ENCODE measurements at places on chromosomes 5 and 9. TPM values are rescaled to one million over a fixed set of nuclear protein-coding genes. Genes with fewer than 3 reads are reported as not detected.

Gene GRIN1
- not detected for total RNA-seq

Gene EIF4EBP3
- 0.36 TPM for total RNA-seq

Gene ACOT12
- not detected for total RNA-seq

Gene PAIP1
- 101 TPM for total RNA-seq

Gene MARCOL
- not detected for total RNA-seq

GRCh38 chr9:2576631-2577030, 45.0 kb upstream of the VLDLR start:
- no peaks in the 10 kb centered on the region for H3K4me1 ChIP-seq
- H3K27ac ChIP-seq = no peak overlapping the region
- H3K27me3 ChIP-seq = no peaks in the 10 kb centered on the region
- no peak overlapping the region for H3K4me3 ChIP-seq
- H3K36me3 ChIP-seq = no peaks in the 10 kb centered on the region

DNA sequence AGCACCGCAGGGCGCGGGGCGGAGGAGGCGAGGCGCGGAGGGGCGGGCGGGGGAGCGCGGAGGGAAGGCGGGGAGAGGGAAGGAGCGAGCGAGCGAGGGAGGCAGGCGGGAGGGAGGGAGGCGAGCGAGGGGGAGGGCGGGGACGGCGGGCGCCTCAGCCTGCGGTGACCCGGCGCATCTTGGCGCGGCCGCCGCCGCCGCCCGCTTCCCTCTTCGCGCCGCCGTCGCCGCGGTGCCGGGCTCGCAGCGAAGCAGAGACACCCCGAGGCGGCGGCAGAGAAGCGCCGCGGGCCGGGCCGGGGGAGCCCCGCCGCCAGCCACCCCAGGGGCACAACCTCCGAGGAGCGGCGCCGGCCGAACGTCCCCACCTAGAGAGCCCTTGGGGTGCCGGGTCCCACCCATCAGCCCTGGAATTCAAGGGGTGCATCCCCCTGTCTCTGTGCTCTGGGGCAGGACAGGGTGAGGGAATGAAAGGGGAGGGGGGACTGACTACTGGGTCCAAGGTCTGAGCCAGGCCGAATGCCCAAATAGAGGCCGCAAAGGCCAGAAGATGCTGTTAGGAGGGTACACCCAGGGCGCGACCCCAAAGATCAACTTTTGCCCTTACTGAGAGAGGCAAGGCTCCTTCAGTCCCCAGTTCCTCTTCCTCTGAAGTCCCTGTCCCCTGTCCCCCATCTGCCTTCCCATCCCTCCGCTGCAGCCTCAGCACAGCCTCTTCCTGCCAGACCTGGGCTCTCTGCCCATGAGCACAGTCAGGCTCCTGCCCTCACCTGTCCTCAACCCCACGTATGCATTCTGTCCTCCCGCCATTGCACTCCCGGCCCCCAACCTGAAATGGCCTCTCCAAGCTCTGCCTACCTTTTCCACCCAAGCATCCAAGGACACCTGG, at the start of gene ADAMTS2:
Gene ADAMTS2 (minus strand): TSS at position 29 of the 889 bp plus-strand sequence. CDS start 133 bp downstream, outside the sequence.
- H3K27ac ChIP-seq = peak within 1 kb of the TSS; percentile 74
- no peaks in the 10 kb centered on the region for H3K27me3 ChIP-seq
- DNase-seq = peak; percentile 56
- H3K4me3 ChIP-seq = peak within 1 kb of the TSS; percentile 93
- H3K36me3 ChIP-seq = 0 out of 2 replicates have a peak, but pooled peaks cover 3% of the 10 kb centered on the region

DNA sequence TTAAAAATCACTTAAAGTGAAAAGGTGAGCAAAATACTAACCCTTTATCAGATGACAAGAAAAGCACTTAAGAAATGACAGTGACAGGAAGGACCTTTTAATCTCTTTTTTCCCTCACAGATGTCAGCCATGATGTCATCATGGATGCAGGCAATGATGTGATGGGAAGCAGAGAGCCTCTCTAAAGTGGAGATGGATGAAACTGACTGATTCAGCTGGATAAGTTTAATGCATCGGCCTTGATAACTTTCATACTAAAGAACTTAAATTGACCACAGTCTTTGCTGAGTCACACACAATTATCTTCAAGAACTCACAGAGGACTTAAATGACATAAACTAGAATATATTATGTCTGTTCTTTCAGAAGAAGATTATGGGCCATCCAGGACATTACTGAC, 153.2 kb upstream of the FGF10 start:
- no peak overlapping the region for H3K27ac ChIP-seq
- H3K4me3 ChIP-seq = no peak overlapping the region
- DNase-seq = no peak
- H3K36me3 ChIP-seq = no peaks in the 10 kb centered on the region

GRCh38 chr5:95153511-95153910, 131.4 kb downstream of the MCTP1 start:
- H3K27ac ChIP-seq = no peak overlapping the region
- H3K36me3 ChIP-seq = no peaks in the 10 kb centered on the region
- H3K27me3 ChIP-seq = no peaks in the 10 kb centered on the region

DNA sequence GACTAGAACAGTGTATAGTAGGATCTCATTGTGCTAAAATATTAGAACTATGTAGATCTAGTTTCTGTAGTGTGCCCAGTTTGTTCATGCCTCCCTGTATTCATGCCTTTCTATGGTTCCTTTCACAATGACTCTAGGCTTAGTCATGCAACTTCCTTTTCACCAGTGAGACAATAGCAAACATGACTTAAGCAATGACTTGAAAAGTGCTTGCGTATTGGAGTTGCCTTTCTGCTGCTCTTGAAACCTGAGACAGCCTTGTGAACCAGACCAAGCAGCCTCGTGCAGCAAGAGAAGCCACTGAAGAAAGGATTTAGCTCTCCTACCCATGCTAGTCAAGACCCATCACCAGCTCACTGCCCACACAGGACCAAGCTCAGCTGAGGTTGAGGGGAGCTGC, 294.5 kb upstream of the TAS2R1 start:
- peak; percentile 99 for DNase-seq
- H3K4me3 ChIP-seq = no peak overlapping the region
- no peaks in the 10 kb centered on the region for H3K36me3 ChIP-seq
- H3K4me1 ChIP-seq = peaks cover 10% of the 10 kb centered on the region

DNA sequence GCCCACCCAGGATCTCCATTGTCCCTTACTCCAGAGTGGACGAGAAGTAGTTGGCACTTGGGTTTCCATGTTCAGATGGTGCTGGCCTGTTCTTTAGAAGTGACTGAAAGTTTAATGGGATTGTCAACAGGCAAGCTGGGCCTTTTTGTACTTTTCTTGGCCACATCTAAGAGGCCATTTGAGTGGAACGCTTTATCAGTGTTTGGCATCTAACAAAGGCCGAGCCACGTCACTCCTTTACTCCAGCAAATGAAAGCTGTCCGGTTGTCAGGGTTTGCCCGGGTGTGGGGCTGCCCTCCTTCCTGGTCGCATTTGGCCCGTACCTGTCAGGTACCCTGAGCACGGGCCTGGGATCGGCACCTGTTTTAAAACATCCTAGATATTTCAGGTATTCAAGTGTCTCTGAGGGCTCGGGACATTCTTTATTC, 71.5 kb downstream of the RCL1 start:
- H3K4me1 ChIP-seq = no peaks in the 10 kb centered on the region
- DNase-seq = no peak
- H3K36me3 ChIP-seq = 0 out of 2 replicates have a peak, but pooled peaks cover 2% of the 10 kb centered on the region
- no peak overlapping the region for H3K27ac ChIP-seq

DNA sequence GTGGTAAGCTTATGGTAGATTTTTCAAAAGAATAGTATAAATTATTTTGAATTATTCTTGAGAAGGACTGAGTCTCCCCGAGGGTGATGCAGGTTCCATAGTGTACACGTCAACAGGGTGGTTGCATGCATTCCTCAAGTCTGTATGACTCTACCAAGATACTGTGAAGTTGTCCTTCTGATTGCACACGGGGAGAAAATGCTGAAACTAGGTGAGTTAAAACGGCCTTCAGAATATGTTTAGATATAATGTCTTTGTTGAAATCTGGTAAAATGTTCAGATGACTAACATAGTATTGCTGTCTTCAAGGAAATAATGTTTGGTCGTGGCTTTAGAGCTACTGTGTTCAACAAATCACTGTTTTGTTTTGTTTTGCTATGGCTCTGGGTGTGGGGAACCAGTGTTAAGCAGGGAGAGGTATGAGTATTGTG, 22.4 kb upstream of the TNFAIP8 start:
- no peaks in the 10 kb centered on the region for H3K27me3 ChIP-seq
- H3K4me3 ChIP-seq = no peak overlapping the region
- H3K36me3 ChIP-seq = no peaks in the 10 kb centered on the region

- H3K27me3 ChIP-seq = peaks cover 11% of the 10 kb centered on the region
- H3K4me1 ChIP-seq = peaks cover 2% of the 10 kb centered on the region
- H3K27ac ChIP-seq = no peak overlapping the region
- no peaks in the 10 kb centered on the region for H3K36me3 ChIP-seq
- no peak overlapping the region for H3K4me3 ChIP-seq
These were observed 12.9 kb downstream of the HAND1 start for GRCh38 chr5:154465169-154465568.

DNA sequence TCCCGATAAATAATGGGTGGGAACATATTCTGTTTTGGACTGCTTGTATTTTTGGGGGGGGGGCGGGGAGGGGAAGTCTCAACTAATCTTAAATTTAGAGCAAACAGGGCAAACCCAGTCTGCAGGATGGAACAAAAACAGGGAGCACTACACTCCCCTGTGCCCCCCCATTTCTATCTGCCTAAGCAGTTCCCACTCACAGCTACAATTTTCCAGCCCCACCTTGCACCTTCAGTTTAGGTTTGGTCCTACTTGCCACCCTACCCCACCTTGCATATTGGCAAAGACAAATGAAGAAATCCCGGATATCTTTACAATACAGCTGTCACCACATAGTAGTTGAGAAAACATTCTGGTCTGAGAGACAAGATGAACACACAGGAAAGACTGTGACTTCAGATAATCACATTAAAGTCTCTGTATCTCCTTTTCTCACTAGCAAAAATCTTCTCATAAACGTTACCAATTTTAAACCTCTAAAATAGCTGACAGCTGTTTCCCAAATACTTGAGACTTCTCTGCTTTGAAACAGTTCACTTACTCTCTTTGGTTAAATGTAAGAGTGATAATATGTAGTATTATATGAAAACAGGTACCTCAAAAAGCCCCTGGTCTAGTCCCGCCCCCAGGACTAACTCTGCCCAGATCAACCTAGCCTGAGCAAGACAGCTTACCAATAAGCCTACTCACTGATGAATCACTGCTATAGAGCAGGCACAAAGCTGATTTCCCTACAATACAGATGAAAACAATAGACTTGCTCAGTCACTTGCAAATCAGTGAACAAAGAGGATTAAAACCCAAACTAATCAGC, 5.2 kb upstream of the RAPGEF6 start:
- H3K4me1 ChIP-seq = peaks cover 3% of the 10 kb centered on the region
- no peak overlapping the region for H3K4me3 ChIP-seq
- peaks cover 4% of the 10 kb centered on the region for H3K36me3 ChIP-seq
- peak; percentile 62 for DNase-seq
- no peak overlapping the region for H3K27ac ChIP-seq

GRCh38 chr5:172640822-172641358, at the start of gene NEURL1B:
TSS of gene NEURL1B (plus strand) at chr5:172641263. CDS start at chr5:172641407, 144 bp downstream.
- peaks cover 5% of the 10 kb centered on the region for H3K4me1 ChIP-seq
- H3K4me3 ChIP-seq = peak within 1 kb of the TSS; percentile 85
- H3K27ac ChIP-seq = peak within 1 kb of the TSS; percentile 53
- H3K27me3 ChIP-seq = peaks cover 10% of the 10 kb centered on the region
- H3K36me3 ChIP-seq = peaks cover 4% of the 10 kb centered on the region
- DNase-seq = peak; percentile 43

- no peak overlapping the region for H3K4me3 ChIP-seq
- no peaks in the 10 kb centered on the region for H3K27me3 ChIP-seq
- no peak for DNase-seq
- H3K4me1 ChIP-seq = peaks cover 3% of the 10 kb centered on the region
- no peaks in the 10 kb centered on the region for H3K36me3 ChIP-seq
These were observed 702.5 kb upstream of the GRAMD2B start for GRCh38 chr5:125720721-125721120.

DNA sequence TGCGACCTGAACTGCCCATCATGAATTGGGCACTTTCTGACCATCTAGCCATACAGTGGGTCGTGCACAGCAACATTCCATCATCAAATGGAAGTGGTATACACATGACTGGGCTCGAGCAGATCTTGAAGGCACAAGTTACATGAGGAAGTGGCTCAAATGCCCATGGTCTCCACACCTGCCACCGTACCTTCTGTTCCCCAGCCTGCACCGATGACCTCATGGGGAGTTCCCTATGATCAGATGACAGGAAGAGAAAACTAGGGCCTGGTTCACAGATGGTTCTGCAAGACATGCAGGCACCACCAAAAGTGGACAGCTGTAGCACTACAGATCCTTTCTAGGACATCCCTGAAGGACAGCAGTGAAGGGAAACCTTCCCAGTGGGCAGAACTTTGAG, 21.8 kb downstream of the MTMR12 start:
- H3K4me1 ChIP-seq = peaks cover 4% of the 10 kb centered on the region
- no peak for DNase-seq
- H3K4me3 ChIP-seq = no peak overlapping the region
- no peak overlapping the region for H3K27ac ChIP-seq
- no peaks in the 10 kb centered on the region for H3K27me3 ChIP-seq

- no peaks in the 10 kb centered on the region for H3K4me1 ChIP-seq
- DNase-seq = no peak
- no peaks in the 10 kb centered on the region for H3K27me3 ChIP-seq
- no peak overlapping the region for H3K27ac ChIP-seq
These were observed 19.7 kb downstream of the NDUFS6 start for GRCh38 chr5:1820926-1821325.

DNA sequence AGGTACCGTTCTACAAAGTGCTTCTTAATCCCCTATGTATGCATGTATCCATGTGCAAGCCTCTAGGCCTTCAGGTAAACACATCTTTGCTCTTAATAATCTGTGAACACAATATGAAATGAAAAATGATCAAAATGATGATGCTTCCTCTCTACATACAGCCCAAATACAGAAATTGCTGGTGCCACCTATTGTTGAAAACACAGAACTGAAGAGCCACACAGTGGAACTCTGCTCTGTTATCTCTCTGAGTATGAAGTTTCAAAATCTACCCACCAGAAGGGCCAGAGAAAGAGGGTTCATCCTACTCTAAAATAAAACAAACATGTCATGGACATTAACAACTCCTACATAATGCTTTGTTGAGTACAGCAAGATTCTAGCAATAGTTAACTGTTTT, 71.3 kb downstream of the GLIS3 start:
- no peaks in the 10 kb centered on the region for H3K36me3 ChIP-seq
- no peak overlapping the region for H3K4me3 ChIP-seq
- peak; percentile 59 for DNase-seq

DNA sequence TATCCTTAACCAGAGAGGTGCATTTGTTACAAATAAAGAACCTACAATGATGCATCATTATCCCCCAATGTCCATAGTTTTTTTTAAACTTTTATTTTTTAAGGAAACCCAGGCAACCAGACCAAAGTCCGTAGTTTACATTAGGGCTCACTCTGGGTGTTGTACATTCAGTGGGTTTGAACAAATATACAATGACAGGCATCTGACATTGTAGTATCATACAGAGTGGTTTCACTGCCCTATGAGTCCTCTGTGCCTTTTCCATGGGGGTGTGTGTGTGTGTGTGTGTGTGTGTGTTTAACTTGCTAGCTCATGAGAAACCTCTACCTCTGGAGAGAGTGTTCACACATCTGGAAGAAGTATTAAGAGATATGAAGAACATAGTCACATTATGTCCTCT, 141.5 kb downstream of the KDM4C start:
- H3K4me3 ChIP-seq = no peak overlapping the region
- peaks cover 2% of the 10 kb centered on the region for H3K36me3 ChIP-seq
- peaks cover 1% of the 10 kb centered on the region for H3K4me1 ChIP-seq
- H3K27ac ChIP-seq = no peak overlapping the region
- DNase-seq = peak; percentile 16
